ENCODE measurements at places on chromosomes 3 and 15. TPM values are rescaled to one million over a fixed set of nuclear protein-coding genes. Genes with fewer than 3 reads are reported as not detected.

SH3GL3 gene
- not detected for total RNA-seq

PCBP4 gene
- total RNA-seq: 40.9 TPM

COL6A5 gene
- not detected for total RNA-seq

DNA sequence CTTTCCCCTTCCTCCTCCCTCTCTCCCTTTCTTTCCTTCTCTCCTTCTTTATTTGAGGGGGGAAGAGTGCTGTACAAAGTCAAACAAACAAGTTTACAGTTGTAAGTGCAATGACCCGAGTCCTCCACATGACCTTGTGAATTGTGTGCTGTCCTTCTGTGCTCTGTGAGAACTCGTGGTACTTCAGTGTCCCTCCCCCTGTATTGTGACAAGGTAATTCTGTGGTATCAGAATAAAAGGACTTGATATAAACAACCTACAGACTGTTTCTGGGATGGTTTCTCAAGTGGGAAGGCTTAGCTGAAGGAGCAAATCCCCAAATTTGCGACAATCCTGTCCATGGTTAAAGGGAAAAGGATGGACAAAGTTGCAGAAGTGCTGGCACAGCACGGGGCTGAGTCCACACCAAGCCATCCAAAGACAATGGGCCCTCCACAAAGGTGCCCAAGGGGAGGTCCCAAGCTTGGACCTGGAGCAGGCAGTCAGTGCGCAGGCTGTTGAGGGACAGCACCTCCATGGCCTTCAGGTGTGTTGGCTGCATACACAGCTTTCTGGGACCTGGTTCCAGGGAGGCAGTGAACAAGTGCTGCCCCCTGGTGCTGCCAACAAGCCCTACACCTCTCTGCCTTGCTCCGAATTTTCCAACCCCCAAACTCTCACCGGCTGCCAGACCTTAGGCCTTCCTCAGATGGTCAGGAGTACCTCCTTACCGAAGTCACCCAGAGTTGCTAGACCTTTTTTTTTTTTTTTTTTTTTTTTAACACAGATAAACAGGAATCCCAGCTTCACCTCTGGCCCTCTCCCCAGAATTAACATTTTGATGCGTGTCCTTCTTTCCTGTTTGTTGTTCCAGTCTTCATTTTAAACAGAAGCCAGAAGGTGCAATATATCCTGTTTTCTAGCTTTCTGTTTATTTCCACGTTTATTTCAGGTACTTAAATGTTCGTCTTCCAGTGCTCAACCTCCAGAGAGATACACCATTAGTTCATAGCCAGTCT is 2.6 kb upstream of the APEH start:
- peak; percentile 73 for DNase-seq
- H3K27me3 ChIP-seq: no peaks in the 10 kb centered on the region
- H3K27ac ChIP-seq: no peak overlapping the region
- H3K4me1 ChIP-seq: peaks cover 17% of the 10 kb centered on the region
- H3K36me3 ChIP-seq: no peaks in the 10 kb centered on the region

DNA sequence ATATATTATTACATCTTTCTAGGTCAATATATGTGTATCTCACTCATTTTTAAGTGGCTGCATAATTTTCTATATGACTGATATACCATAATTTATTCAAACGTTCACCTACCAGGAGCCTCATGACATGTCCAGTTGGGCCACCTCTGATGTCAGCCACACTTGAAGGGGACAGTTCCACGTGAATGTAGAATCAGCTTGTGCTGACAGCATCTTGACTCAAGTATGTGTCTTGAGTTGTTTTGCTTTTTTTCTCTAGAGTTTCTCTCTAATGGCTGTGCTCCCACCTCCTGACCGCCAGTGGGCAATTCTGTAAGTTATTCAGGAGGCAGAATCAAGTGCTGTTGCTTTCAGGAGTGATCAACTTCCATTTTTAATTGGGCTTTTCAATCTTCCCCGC is 237.9 kb downstream of the NFKBIZ start:
- H3K27me3 ChIP-seq: no peaks in the 10 kb centered on the region
- H3K4me1 ChIP-seq: no peaks in the 10 kb centered on the region
- no peak overlapping the region for H3K27ac ChIP-seq
- no peak overlapping the region for H3K4me3 ChIP-seq
- DNase-seq: no peak

DNA sequence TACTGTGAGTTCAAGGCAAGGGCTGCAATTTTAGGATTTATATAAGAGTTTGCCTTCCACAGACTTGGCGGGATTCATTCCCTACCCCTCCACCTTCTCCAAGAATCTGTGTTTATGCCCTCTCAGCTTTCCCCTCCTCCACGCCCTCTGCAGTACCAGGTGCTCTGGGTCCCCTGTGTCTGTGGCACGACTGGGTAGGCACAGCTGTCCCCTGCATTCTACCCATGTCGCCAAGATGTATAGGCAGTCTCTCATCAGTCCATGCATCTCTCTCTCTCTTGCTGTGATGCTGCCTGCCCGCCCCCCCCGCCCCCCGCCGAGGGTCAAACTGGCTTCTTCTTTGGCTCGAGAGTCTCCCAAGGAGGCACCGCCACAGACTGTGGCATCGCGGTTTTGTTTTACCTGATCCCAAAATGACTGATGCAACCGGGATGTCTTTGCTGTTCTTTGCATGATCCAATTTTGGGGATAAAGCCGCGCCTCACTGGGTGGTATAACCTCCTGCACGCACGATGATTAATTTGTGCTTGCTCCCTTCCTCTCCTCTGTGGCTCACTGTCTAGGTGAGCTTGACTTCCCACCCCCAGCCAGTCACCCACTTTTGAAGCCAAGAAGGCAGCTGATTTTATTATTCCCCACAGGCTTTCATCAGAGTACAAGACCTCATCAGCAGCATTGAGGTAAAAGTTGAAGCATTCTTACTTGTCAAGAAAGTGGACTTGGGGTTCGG is 43.7 kb downstream of the EFCAB12 start:
- no peaks in the 10 kb centered on the region for H3K4me1 ChIP-seq
- H3K36me3 ChIP-seq: no peaks in the 10 kb centered on the region
- no peak overlapping the region for H3K4me3 ChIP-seq
- no peaks in the 10 kb centered on the region for H3K27me3 ChIP-seq

GRCh38 chr3:171569571-171570132 is 109.4 kb upstream of the TNIK start:
- H3K27me3 ChIP-seq: no peaks in the 10 kb centered on the region
- H3K4me1 ChIP-seq: peaks cover 6% of the 10 kb centered on the region
- no peak overlapping the region for H3K4me3 ChIP-seq
- H3K27ac ChIP-seq: no peak overlapping the region
- no peak for DNase-seq

DNA sequence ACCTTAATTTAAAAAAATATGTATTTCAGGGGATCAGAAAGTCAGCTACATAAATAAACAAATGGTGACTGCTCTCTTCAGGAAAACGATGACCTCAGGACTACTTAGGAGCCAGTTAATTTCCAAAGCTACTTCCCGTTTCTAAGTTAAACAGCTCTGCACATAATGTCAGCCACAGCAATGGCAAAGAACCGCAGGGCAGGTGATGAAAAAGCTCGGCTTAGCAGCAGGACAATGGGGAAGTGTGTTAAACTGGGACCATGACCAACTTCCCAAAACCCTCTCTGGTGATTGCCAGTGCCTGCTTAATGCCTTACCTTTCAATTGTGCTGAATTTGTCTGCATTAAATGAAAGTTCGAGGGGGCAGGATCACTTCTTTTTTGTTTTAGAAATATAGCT is 258.9 kb downstream of the FHIT start:
- H3K27ac ChIP-seq: no peak overlapping the region
- H3K27me3 ChIP-seq: no peaks in the 10 kb centered on the region
- peak; percentile 35 for DNase-seq
- no peaks in the 10 kb centered on the region for H3K4me1 ChIP-seq

- H3K4me1 ChIP-seq: no peaks in the 10 kb centered on the region
- no peaks in the 10 kb centered on the region for H3K36me3 ChIP-seq
- H3K4me3 ChIP-seq: no peak overlapping the region
- no peaks in the 10 kb centered on the region for H3K27me3 ChIP-seq
These were observed 71.4 kb downstream of the ARNT2 start for GRCh38 chr15:80475572-80475971.

SLC7A14 gene
- 1.0 TPM for total RNA-seq

- H3K4me1 ChIP-seq: no peaks in the 10 kb centered on the region
- no peak overlapping the region for H3K27ac ChIP-seq
- H3K36me3 ChIP-seq: no peaks in the 10 kb centered on the region
- H3K27me3 ChIP-seq: no peaks in the 10 kb centered on the region
- H3K4me3 ChIP-seq: no peak overlapping the region
These were observed 115.1 kb downstream of the ULK4 start for GRCh38 chr3:41846850-41847249.

DNA sequence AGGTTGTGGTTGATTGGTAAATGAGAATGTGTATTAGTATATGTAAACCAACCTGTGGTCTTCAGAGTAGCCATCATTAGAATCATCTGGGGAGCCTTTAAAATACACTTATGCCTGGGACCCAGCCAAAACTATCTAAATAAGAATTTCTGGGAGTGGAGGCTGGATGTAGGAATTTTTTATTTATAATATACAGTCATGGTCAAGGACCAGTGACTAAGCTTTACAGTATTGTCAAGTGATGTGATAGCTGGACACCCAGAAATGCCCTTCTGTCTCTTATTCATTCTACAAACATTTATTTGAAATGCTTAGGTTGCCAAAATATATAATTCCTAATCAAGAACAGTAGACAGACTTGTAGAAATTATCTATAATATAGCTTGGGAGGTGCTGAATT is 132.2 kb downstream of the MBNL1 start:
- peaks cover 50% of the 10 kb centered on the region for H3K4me1 ChIP-seq
- H3K4me3 ChIP-seq: no peak overlapping the region
- H3K36me3 ChIP-seq: no peaks in the 10 kb centered on the region
- DNase-seq: no peak

PDZRN3 gene
- total RNA-seq: 84.2 TPM

PP2D1 gene
- not detected for total RNA-seq

ZNF106 gene
- total RNA-seq: 63.3 TPM

- no peaks in the 10 kb centered on the region for H3K4me1 ChIP-seq
- DNase-seq: no peak
- no peak overlapping the region for H3K4me3 ChIP-seq
These were observed 50.6 kb upstream of the TBC1D23 start for GRCh38 chr3:100209948-100210771.

- no peaks in the 10 kb centered on the region for H3K27me3 ChIP-seq
- no peak for DNase-seq
- H3K4me3 ChIP-seq: no peak overlapping the region
- no peaks in the 10 kb centered on the region for H3K36me3 ChIP-seq
These were observed 184.5 kb downstream of the NR1D2 start for GRCh38 chr3:24129549-24129948.

GRCh38 chr15:88897456-88898194 is 2.3 kb upstream of the HAPLN3 start:
- no peak overlapping the region for H3K4me3 ChIP-seq
- H3K27ac ChIP-seq: peak overlapping the region; percentile 60
- DNase-seq: peak; percentile 89

TRPM1 gene
- not detected for total RNA-seq

GRCh38 chr3:121989943-121990342 is 32.1 kb downstream of the ILDR1 start:
- no peaks in the 10 kb centered on the region for H3K4me1 ChIP-seq
- no peaks in the 10 kb centered on the region for H3K36me3 ChIP-seq
- H3K27me3 ChIP-seq: no peaks in the 10 kb centered on the region
- no peak overlapping the region for H3K4me3 ChIP-seq
- H3K27ac ChIP-seq: no peak overlapping the region

IFRD2 gene
- total RNA-seq: 31.6 TPM

- no peak for DNase-seq
- no peaks in the 10 kb centered on the region for H3K27me3 ChIP-seq
- no peak overlapping the region for H3K4me3 ChIP-seq
- H3K27ac ChIP-seq: no peak overlapping the region
- no peaks in the 10 kb centered on the region for H3K36me3 ChIP-seq
These were observed 26.5 kb upstream of the SIAH2 start for GRCh38 chr3:150789451-150789850.

ATP13A5 gene
- not detected for total RNA-seq

- H3K27ac ChIP-seq: no peak overlapping the region
- H3K36me3 ChIP-seq: no peaks in the 10 kb centered on the region
- H3K4me3 ChIP-seq: no peak overlapping the region
These were observed 17.2 kb downstream of the CHCHD6 start for GRCh38 chr3:126721246-126721645.

DNA sequence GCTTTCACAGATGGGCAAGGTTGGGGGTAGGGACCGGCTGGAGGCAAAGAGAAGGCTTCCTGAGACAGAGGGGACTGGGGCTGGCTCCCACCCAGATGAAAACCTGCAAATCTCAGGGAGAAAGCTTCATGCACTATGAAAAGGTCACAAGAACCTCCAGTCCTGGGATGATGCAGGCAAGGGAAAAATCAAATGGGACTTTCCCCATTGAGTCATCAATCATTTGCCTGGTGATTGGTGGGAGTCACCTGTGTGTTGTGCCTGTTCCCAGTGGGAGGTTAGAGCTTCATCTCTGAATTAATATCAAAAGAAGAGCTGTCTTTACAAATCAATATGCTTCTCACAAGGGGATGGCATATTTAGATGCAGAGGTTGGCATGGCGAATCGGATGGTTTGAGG is 49.9 kb downstream of the CACNA1D start:
- peaks cover 12% of the 10 kb centered on the region for H3K4me1 ChIP-seq
- H3K27me3 ChIP-seq: no peaks in the 10 kb centered on the region
- no peak overlapping the region for H3K4me3 ChIP-seq
- H3K36me3 ChIP-seq: no peaks in the 10 kb centered on the region

GRCh38 chr3:65660000-65660598 is 378.6 kb downstream of the MAGI1 start:
- no peaks in the 10 kb centered on the region for H3K36me3 ChIP-seq
- no peak overlapping the region for H3K27ac ChIP-seq
- H3K4me1 ChIP-seq: no peaks in the 10 kb centered on the region
- DNase-seq: no peak
- H3K27me3 ChIP-seq: no peaks in the 10 kb centered on the region
- H3K4me3 ChIP-seq: no peak overlapping the region

GRCh38 chr3:138097192-138098172 is 17.9 kb downstream of the DZIP1L start:
- H3K27ac ChIP-seq: no peak overlapping the region
- H3K36me3 ChIP-seq: peaks cover 17% of the 10 kb centered on the region
- H3K4me3 ChIP-seq: no peak overlapping the region
- DNase-seq: no peak
- no peaks in the 10 kb centered on the region for H3K4me1 ChIP-seq

GRCh38 chr15:68592054-68592453 is 13.3 kb downstream of the CORO2B start:
- no peaks in the 10 kb centered on the region for H3K27me3 ChIP-seq
- DNase-seq: no peak

KY gene
- 16.6 TPM for total RNA-seq

DNA sequence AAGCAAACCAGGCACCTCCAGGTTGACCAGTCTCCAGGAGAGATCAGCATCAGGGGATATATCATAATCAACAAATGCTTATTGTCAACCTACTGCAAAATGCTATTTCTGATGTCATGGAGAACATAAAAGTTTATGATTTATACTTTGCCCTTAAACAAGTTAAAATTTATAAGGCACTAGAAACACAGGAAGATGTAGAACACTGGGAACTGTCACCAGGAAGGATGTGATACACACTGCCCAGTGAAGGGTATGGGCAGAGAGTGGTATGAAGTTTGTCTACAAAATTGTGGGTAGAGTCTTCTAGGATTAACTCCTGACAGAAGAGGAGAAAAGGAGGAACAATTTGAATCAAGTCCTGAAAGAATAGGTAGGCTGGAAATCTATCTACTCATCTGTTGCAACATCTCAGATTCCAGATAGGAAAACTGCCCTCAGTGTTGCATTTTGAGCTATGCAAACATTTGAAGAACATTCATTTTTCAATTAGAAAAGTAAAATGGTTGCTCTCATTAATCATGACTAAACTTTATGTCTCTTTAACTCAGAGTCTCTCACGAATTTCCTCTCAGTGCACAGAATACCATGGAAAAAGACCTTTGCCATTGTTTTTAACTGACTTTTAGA is 105.9 kb upstream of the SKOR1 start:
- H3K36me3 ChIP-seq: no peaks in the 10 kb centered on the region
- no peaks in the 10 kb centered on the region for H3K27me3 ChIP-seq
- H3K4me3 ChIP-seq: no peak overlapping the region
- no peaks in the 10 kb centered on the region for H3K4me1 ChIP-seq
- DNase-seq: no peak
- no peak overlapping the region for H3K27ac ChIP-seq
